ENCODE measurements at places on chromosomes 12 and 14.
A peak's percentile ranks its signal among the peaks of the same experiment; 100 is the strongest.

GRCh38 chr12:124796303-124796960 is 67.2 kb downstream of the SCARB1 start:
- no peak for DNase-seq

DNA sequence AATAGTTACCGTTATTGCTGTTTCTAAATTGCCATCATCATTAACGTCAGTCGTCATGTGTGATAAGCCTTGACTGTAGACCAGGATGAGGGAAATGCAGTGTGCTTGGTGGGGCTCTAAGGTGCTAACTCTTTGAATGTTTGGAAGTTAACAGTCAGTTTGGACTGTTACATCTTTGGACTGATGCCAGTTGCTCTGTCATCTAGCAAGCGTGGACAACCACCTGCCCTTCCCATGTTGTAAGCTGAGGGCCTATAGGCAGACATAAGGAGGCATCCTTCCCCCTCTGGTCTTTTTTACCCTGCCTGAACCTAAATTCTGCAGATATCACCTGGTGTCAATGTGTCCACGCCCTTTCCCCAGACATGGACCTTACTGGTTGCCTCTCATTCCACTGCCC is 94.4 kb downstream of the PPP2R5C start:
- peak; percentile 48 for DNase-seq

- peak; percentile 78 for DNase-seq
These were observed 56.7 kb downstream of the MSRB3 start for GRCh38 chr12:65335021-65335714.

- DNase-seq, result no peak
These were observed 62.3 kb downstream of the FOS start for GRCh38 chr14:75340921-75341320.

DNA sequence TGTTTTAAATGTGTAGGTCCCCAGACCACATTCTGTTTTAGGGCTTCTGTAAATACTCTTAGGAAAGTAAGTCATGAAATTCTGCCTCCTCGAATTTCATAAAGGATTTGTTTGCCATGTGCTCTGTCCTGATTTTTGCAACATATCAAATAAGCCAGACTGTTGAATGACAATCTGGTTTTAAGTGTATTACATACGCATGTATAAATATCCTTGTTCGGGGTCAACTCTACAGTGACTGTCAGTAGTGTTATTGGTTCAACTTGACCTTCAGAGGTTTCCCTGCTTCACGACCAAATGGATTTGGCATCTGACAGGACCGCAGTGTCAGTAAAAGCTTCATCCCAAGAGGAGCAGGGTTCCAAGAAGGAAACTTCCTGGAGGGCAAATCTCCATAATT is 52.7 kb downstream of the PPM1A start:
- DNase-seq, result no peak

DNA sequence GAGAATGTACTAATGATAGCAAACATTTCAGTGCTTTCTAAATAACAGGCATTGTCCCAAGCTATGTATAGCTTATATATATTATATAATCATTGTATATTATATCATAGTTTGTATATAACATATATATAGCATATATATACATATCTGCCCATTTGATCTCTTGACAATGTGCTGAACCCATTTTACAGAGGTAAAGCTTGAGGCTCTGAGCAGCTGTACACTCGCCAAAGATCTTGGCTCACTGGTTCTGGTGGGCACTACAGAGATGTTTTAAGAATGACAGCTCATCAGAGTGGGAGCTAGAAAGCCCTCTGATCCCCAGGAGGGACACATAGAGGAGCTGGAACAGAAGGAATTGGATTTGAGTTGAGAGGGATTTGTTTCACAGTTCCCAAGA is 68.2 kb upstream of the ACTN1 start:
- no peak for DNase-seq

DNA sequence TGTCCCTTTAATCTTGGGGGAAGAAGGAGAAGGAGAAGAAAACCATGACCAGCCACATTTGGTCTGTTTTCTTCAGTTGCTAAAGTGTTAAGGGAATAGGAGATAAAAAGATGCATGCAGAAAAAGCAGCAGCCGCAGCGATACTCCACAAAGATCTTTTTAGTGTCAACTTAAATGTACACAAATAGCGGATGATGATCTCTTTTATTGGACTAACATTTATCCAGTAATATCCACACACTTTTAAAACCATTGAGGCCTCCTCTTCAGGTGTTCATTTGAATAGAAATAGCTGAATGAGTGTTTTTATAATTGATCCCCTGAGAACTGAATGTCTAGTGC is 83.5 kb downstream of the PAPOLA start:
- no peak for DNase-seq

GRCh38 chr14:61140872-61141271 is 140.3 kb downstream of the TMEM30B start:
- peak; percentile 54 for DNase-seq

- DNase-seq, result no peak
These were observed 99.3 kb upstream of the GPHB5 start for GRCh38 chr14:63418020-63418419.

GRCh38 chr12:20319366-20319765 is 49.0 kb upstream of the PDE3A start:
- no peak for DNase-seq

DNA sequence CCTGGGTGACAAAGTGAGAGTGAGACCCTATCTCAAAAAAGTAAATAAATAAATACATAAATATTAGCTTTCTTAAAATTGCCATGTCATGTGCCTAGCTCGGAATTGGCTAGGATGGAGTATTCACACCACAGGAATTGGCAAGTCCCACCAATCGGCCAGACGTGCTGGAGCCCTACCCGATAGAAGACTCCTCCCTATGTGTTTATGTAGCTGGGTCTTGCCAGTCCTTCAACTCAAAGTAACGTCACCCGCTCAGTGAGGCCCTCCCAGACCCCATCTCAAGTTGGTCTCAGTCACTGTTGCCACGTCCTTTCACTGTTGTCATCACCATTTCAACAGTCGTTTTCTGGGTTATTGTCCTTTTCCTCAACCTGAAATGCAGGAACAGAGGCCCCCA is 20.2 kb downstream of the VRTN start:
- no peak for DNase-seq

DNA sequence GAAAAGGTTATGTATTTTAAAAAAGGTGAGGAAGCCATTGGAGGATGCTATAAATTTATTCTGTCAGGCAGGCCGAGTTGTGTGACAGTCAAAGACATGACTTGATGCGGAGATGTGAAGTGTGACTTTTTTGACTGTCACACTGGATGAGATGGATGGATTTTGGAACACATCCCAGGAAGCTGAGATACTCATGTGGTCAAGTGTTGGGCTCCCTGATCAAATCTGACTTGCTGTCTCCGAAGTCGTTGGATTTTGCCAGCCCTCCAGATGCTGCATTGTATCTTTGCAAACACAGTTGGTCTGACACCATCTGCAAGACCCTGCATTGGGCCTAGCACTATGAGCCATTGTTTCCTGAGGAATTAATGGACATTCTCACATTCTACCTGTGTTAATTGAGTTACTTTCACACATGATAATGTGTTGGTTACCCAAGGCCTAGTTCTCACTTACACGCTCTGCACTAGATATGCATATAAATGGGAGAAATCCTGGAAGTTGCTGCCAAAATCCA is 204.0 kb upstream of the PRKD1 start:
- no peak for DNase-seq

GRCh38 chr14:36504771-36505175 is 15.3 kb downstream of the NKX2-1 start:
- DNase-seq, result no peak

DNA sequence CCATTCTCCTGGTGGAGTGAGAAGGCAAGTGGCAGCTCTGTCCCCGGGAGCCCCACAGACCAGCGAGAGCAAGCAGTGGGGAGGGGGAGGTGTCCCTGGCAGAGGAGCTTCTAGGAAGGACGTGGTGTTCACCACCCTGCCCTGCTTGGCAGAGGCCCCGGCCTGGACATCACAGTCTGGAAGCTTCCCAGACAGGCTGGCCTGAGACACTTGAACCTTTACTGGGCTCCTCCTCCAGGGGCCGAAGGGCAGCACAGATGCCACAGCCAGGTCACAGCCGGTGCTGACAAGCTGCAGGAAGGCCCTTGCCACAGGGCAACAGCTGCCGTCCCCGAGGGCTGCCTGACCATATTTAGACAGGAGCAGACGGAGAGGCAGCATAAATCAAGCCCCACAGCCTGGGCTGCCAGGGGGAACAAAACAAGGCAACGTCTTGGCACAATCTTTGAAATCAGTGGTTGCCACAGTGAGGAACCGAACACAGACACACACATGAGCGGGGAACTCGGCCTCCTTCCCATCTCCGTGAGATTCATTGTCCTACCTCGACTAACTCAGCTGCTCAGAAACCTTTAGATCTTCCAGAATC is 28.5 kb downstream of the PRIMA1 start:
- DNase-seq, result no peak

DNA sequence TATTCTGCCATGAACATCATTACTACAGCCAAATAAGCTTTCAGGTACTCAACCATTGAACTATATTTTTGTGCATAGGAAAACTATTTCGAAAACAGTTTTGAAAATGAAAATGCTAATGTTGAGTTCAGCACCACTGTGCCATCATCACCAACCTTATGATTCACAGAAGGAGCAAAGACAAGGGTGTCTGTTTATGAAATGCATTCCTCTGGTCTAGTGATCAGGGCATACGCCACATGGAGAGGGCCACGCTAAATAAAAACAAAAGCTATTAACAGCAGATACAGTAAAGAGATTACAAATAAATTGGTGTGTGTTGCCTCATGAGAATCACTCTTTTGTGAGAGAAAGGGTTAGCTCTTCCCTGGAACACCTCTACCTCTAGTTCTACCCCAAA is 43.2 kb upstream of the BMAL2 start:
- no peak for DNase-seq

DNA sequence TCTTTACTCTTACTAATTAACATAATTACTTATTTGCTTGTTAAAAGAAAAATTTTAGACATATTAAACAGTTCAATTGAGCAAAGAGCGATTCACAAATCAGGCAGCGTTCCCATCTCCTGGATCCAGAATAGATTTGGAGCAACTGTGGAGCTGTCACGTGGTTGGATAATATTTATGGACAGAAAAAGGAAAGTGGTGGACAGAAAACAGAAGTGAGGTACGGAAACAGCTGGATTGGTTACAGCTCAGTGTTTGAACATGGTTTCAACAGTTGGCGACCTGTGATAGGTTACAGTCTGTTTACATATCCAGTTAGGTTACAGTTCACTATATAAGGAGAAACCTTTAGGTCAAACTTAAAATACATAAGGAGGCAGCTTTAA is 19.7 kb upstream of the FAM234B start:
- no peak for DNase-seq

DNA sequence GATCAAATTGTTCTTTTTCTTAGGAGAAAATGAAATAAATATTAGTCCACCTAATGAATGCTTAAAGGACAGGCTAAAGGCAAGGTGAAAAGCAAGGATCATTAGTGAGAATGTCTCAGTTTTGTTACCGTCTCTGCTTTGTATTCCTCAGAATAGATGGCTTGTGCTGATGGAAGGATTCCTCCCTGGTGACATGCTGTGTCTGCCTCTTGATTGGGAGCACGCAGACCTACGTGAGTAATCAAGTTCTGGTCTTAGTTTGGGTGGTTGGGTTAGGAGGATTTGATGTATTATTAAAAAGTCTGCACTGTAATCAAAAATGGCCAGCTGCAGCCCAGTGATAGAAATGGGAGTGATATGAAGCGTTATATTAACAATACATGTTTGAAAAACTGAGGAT is 78.8 kb upstream of the RTL1 start:
- DNase-seq, result no peak

- no peak for DNase-seq
These were observed 162.7 kb downstream of the EGLN3 start for GRCh38 chr14:33788161-33788560.

- DNase-seq, result no peak
These were observed 32.3 kb downstream of the RAD51B start for GRCh38 chr14:67851785-67852410.

GRCh38 chr12:6936636-6937480 is 6.8 kb upstream of the RNU7-1 start:
- DNase-seq, result no peak

Data from epithelial cell of esophagus (primary cell).